Stimulated activated CD4-positive, alpha-beta T cell treated with anti-CD3 and anti-CD28 coated beads, Interleukin-12 subunit alpha, Interleukin-12 subunit beta, amount 100 ng/mL, for 24 hours (primary cell): ENCODE measurements at places on chromosomes 7 and 10.

GRCh38 chr7:138074121-138074520 lies 2.1 kb upstream of the AKR1D1 start:
- no peak for DNase-seq

DNA sequence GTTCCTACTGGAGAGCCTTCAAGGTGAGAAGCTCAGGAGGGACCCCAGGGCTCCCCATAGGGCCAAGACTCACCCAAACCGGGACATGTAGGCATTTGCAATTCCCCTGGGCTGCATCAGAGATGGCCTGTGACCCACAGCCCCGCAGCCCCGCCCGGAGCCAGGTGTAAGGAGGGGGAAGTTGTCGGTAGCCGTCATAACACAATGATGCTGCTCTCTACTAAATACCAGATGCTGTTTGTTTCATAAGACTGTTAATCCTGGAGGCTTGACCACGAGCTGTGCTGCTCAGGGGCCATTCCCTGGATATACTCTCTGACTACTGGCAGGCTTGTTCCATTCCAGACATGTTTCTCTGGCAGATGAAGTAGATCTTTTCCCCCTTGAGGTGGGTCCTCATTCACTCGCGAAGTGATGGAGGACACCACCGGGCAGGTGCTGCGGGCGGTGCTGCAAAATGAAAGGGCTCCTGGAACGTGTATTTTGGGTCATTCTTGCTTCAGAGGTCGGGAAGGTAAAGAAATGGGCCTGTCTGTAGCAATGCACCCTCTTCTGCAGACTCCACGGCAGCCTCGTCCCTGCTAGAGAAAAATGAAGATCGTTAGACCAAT lies 61.1 kb downstream of the MKI67 start:
- no peak for DNase-seq

DNA sequence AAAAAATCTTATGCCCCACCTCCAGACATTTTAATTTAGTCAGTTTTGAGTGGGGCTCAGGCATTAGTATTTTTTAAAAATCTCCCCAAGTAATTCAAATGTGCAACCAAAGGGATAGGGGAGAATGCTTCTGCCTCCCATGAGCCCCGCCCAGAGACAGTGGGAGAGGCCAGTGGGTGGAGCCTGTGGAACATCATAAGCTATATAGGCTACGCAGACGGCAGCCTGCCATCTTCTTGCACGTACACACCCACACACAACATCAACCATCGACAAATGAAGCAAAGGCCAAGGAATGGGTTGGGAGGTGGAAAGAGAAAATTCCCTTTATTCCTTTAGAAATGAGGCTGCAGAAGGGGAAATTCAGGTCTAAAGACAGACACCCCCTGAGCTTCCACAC lies 25.2 kb downstream of the CREB3L2 start:
- no peak for DNase-seq

GRCh38 chr7:15305002-15305600 lies 256.7 kb downstream of the AGMO start:
- no peak for DNase-seq
